ENCODE measurements at places on chromosomes 12 and 14.
A peak's percentile ranks its signal among the peaks of the same experiment; 100 is the strongest.

- DNase-seq, result no peak
These were observed 6.0 kb downstream of the C2CD5 start for GRCh38 chr12:22538311-22538710.

GRCh38 chr12:11713202-11713601 is 63.7 kb downstream of the ETV6 start:
- no peak for DNase-seq

DNA sequence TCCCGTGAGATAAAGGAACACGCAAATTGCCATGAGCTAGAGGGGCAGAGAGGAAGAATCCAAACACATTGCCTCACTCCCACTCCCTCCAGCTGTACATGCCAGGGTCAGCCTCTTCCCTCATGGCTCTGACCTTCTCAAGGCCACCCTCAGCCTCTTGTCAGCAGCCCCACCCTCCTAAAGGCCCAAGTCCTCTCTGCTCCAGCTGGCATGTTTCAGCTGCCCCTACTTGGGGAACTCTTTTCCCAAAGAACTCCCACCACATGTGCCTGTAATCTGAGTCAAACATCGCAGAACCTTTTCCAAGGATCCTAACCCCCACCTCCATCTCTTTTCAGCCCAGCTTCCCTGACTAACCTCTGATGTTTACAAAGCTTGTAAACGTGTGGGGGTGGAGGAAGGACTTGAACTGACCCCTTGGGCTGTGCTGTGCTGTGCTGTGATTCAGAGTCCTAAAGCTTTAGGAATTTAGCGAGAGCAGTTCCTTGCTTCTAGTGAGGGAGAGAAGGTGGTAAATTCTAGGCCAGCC is 7.3 kb upstream of the CACNB3 start:
- peak; percentile 76 for DNase-seq

DNA sequence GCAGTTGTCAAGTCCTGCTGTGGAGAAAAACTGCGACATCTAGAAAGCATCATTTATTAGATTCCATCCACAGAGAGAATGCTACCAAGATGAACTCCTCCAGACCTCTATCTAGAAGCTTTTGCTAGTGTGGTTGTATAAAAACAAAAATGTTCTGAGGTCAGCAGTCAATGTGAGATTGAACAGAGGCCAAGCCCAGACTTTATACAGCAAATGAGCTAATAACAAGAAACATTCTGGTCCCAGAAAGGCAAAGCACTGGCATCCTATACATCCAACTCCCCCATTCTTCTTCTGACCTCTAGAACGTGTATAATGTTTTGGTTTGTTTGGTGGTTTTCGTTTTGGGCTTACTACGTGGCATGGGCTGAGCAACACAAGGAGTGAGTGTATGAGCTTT is 26.7 kb upstream of the RIN3 start:
- DNase-seq, result no peak

DNA sequence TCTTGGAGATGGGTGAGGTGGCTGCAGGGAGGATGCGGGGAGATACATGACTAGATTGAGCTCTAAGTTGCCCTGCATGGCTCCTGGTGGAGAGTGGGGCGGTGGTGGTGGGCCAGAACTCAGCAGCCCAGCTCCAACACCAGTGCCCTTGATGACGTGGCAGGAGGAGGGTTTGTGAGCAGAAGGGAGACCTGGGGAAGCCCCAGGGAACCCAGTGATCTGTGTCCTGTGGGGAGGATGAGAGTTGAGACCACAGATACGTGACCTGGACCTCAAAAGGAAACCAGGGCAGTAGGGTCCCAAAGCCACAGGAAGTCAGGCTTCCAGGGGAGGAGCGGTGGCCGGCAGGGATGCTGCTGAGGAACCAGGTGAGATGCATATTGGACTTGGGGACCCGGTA is 989.1 kb upstream of the TMEM132C start:
- DNase-seq, result no peak

GRCh38 chr14:54489318-54489683 is 521 bp upstream of the GMFB start:
- no peak for DNase-seq

- no peak for DNase-seq
These were observed 828.8 kb downstream of the C12orf50 start for GRCh38 chr12:87200289-87200979.

DNA sequence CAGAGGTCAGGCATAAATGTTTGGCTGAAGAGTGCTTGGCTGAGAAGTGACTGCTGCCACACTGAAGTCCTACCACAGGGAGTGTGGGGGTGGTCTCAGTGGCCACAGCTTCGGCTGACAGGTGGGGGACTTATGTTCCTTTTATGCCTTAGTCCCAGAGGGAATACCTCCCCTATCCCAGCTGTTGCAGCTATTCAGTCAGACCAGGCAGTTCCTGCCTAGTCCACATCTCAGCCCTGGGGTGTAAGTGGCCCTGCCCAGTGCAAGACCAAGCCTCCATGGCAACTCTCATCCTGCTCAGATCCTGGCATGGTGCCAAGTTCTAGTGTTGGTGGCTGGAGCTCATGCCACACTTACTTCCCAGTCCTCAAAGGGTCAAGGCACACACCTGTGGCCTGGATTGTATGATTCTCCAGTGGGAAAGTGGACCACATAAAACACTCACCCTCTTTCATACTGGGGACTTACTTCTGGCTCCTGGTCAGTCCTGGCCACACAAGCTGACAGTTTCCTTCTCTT is 161.3 kb upstream of the CAND1 start:
- DNase-seq, result no peak

DNA sequence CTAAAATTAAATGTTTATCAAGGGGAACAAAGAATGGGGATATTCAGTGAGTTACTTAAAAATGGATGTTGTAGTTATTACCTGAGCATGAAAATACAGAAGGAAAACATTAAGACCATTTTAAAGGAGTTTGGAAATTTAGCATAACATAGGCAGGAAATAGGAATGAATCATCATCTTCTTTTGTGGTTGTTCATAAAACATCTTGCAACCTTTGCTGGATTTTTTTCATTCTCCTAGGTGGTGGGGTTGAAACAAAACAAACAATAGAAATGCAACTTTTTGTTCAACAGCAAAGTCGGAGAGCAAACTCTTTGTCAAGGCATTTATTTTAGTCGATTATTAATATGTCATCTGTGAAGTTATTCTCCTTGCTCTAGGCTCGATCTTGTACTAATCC is 275.1 kb downstream of the IPO8 start:
- no peak for DNase-seq

- DNase-seq, result no peak
These were observed 476.4 kb downstream of the SOX5 start for GRCh38 chr12:23473071-23473470.

DNA sequence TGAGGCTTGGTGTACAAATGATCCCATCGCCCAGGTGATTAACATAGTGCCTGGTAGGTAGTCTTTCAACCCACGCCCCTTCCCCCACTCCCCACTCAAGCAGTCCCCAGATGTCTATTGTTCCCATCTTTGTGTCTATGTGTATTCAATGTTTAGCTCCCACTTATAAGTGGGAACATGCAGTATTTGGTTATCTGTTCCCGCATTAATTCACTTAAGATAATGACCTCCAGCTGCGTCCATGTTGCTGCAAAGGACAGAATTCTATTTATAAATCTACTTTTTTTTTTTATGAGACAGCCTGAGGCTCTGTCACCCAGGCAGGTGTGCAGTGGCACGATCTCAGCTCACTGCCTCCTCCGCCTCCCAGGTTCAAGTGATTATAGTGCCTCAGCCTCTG is 15.7 kb downstream of the SPX start:
- DNase-seq, result no peak

- DNase-seq, result peak; percentile 41
These were observed 75.2 kb upstream of the FBRSL1 start for GRCh38 chr12:132414634-132415326.

GRCh38 chr12:99824900-99825542 is 159.7 kb downstream of the ANKS1B start:
- DNase-seq, result no peak

GRCh38 chr12:45315462-45315861 is 99.6 kb downstream of the ANO6 start:
- no peak for DNase-seq

DNA sequence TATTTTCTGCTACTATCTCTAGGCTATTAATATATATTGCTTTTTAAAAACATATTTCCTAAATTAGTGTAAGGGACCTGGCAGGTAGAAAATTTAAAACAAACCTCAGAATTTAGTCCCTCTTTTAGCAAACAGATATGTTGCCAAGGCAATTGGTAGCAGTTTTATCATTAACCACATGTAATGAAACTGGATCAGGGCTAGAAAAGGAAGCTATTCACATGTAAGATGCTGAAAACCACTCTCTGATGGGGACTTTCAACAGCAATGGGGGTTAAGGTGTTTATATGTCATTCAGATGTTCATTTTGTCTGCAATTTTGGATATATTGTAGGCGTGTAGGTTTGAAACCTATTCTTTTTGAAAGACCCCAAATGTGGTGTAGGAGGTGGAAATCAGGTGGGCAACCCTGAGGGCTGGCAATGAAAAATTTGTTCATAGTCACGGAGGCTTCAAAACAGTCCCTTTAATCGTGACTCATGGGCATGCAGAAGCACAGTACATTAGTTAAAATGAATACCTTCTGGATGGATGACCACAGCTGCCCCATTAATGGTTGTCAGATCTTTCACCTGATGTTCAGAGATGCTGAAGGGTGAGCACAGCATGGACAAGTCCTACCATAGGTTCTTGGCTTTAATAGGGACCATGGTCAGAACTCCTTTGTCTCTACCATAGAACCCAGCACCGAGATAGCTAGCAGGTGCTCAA is 5.9 kb upstream of the PKP2 start:
- no peak for DNase-seq

DNA sequence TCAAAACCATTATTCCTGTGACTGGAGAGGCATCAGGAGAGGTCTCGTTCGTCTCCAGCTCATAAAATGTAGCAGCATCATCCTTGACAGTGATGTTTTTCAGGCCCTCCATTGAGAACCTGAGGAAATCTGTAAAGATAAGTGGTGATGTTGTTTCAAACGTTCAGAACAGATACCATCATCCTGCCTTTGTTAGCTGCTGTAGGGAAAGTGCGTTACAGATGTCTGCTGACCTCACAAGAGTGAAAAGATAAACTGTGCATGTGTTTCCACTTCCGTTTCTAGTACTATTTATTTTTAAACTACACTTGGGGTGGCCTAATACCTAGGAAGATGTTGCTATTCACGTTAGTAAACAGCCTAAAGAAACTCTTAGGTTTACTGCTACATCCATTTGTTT is 28.4 kb downstream of the BCL2L14 start:
- no peak for DNase-seq

GRCh38 chr12:65162609-65163008 is 6.8 kb upstream of the LEMD3 start:
- no peak for DNase-seq

DNA sequence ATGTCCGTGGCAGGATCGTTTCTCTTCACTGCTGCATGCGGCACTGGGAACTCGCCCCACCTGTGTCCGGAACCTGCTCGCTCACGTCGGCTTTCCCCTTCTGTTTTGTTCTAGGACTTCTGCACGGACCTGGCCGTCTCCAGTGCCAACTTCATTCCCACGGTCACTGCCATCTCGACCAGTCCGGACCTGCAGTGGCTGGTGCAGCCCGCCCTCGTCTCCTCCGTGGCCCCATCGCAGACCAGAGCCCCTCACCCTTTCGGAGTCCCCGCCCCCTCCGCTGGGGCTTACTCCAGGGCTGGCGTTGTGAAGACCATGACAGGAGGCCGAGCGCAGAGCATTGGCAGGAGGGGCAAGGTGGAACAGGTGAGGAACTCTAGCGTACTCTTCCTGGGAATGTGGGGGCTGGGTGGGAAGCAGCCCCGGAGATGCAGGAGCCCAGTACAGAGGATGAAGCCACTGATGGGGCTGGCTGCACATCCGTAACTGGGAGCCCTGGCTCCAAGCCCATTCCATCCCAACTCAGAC is 1.2 kb downstream of the FOS start:
- DNase-seq, result no peak

DNA sequence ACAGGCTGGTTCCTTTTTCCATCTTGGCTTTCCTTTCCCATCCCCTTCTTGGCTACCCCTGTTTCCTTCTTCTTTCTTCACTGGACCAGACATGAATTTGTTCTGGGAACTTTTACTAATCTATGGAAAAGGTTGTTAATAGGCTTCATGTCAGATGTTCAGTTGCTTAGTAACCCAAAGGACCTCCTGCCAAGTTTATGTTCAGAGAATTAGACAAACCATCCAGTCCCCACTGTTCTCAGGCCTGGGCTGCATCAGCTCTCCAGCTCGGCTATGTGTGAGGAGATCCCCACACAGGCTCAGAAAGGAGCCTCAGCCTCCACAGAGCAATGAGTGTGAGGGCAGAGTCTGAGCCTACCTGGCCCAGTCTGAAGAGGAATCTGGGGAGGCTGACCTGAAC is 78.0 kb downstream of the AKAP6 start:
- no peak for DNase-seq

- DNase-seq, result no peak
These were observed 527.2 kb downstream of the FLRT2 start for GRCh38 chr14:86057018-86057667.

DNA sequence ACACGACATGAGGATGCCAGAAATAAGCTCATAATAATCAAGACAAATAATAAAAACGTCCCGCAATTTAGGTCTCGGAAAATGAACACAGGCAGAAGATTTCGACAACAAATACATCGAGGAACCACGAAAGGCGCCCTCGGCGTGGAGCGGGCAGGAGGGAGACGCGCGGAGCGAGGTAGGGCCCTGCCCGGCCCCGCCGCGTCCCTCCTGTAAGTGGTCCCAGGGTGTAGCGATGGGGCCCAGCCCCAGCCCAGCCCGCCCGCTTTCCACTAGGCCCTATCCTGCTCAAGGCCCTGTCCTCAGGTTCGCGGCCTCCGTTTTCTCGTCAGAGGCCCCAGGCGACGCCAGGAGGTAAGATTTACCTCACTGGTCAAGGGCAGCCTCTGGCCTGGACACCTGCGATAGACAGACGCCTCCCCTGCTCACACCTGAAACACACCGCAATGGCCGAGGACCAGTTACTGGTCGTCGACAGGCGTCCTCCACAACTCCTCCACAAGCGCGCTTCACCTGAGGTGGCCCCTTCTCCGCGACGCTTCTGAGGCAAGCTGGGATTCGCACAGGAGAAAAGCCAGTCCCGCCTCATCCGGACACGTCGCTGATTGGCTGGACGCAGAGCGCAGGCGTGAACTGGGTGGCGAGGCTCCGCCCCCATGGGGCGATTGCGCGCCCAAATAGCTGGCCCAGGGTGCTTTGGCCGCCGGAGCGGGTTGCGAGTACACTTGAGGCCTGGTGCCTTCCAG is at the start of gene SYCP3:
Gene SYCP3 (minus strand): TSS at position 543 of the 746 bp plus-strand sequence. CDS start 1,527 bp downstream, outside the sequence.
- no peak for DNase-seq

- no peak for DNase-seq
These were observed 31.9 kb upstream of the FOS start for GRCh38 chr14:75246546-75247285.

DNA sequence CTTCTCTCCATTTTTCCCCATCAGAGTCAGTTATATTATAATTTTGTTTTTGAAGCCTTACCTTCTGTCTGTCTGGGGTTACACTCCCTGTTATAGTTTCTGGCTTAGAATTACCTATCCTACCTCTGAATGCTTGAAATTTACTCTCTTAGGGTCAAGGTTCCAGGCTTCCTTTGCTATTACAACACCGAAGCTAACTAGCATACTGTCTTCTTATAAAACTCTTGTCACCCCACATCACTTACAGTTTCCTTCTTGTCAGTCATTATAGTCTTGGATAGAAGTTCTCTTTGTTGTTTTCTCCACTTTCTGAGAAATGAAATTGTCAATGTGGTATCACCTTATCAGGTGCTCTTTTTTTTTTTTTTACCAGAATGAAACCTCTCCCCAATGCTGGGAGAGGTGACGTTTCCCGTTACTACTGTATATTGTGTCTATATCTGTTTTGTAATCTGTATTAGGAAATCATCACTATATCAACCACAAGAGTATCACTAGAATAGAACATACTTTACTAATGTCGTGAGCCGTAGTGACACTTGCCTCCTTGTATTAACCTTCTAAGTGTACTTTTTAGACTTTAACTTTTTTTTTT is 69.2 kb upstream of the PSMA6 start:
- no peak for DNase-seq
